CD8-positive, alpha-beta memory T cell (primary cell): ENCODE measurements at places on chromosomes 5 and 9.

DNA sequence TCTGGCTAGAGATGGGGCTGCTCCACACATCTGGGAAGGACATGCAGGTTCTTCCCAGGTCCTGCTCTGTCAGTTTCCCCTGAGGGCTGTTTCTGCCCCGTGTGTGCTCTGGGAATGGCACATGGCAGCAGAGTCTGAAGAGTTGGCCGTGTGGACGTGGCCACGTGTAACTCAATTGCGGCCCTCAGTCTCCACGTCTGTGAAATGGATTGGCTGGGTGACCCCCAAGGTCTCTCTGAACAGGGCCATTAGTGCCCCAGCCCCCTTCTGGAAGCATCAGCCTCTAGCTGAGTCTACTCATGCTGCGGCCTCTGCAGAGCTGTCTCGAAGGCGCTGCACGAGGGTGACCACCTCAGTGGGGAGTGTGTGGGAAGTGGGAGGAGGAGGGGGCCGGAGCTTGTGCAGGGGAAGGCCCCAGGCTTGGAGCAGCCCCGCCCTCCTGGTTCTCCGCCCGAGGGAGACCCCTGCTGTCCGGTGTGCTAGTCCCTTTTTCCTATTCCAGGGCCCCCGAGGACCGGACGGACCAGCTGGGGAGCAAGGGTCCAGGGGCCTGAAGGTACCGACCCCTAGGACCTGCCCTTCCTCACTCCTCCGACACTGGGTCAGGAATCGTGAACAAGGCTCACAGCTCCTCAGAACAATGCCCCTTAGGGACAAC lies 58.9 kb upstream of the ORM1 start:
- no peak for DNase-seq

DNA sequence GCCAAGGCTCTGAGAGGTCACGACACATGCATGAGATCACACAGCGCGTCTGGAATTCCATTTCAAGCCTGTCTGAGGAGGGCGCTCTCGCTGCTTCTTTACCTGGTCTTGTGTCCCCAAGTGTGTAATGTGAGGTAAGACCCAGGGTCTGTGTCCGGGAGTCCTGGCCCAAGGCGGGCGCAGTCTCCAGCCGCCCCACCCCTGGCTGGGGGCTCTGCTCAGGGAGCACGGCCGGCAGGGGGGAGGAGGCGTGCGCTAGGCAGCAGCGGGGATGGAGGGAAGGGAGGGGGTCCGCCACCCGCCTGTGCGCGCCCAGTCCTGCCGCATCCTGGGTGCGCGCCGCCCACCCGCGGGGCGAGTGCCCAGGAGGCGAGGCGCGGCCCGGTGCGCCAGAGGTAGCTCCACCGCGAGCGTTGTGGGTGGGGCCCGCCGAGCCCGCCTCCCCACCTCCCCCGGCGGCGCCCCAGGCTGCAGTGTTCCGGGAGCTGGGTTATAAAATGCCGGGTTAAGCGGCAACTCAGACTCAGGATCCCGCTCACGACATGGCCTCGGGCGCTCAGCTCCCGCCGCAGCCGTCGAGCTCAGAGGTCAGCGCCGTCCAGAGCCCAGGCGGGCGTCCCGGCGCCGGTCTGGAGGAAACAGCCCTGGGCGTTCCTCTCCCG lies at the start of gene CCNI2:
Gene CCNI2, plus strand, starts transcription at position 473 of the 662 bp plus-strand sequence. Its CDS starts 70 bp downstream, at position 543.
- DNase-seq = peak; percentile 71

DNA sequence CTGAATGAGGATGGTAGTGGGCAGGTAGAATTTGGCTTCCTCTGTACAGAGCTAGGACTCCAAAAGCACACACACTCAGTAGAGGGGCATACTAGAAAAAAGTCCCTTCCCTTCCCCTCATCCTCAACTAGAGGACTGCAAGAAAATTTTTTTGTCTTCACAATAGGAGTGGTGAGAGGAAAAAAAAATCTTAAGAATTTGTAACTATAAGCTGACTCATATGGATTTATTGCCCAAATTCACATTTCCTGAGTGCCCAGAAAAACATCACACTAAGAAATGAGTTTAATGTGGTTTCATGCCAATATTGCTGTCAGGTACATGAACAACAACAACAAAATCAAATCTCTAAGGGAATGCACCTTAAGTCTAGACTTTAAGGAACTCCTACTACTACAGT lies 43.7 kb downstream of the RANBP6 start:
- no peak for DNase-seq

GRCh38 chr9:4604678-4605095 lies 57.4 kb upstream of the PLPP6 start:
- peak; percentile 46 for DNase-seq

DNA sequence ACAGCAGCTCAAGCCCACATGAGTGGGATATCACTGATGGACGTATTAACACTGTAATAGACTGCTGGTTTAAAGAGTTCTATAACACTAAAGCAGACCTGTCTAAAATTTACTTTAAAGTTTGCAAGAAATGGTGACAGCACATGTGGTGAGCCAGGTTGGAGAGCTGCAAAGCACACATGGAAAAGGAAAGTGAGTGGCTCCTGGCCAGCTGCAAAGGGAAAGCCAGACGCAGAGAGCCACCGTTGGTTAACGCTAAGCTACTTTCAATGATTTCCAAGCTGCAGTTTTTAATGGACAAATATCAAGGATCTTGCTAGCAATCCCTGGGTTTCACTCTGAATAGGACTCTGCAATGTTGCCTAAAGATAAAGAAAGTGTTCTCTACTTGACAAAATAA lies 89.9 kb downstream of the CTNND2 start:
- DNase-seq = no peak

DNA sequence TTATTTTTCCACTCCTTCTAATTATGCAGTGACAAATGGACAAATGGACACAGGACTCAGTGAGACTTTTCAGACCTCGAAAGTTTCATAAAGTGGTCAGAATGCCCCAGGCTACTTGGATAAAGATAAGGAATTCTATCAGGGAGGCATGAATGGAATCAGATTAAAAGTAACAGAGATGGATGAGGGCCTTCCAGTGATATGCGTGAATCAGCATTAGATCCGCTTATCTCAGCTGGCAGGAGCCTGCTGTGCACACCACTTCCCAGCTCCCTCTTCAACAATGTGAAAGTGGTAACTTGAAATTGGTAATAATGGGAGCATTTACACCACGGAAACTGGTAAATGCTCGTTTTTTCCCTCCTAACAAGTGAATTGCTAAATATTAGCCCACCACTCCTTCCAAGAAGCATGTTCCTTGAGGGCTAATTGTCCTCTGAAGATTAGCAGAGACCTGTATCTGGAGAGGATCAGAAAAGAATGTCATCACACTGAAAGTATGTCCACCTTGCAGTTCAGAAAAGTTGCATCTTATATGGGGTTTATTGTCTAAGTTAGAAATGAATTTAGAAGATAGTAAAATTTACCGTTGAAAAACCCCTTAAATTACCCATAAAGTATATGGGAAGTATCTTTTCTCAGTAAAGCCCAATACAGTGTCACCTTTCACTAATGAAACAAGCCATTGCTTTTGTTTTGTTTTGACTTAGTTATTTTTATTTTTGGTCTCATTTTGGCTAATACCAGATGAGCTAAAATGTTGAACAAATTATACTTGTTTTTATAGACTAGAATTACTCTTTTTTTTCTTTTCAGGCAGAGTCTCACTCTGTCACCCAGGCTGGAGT lies 125.3 kb downstream of the DPYSL3 start:
- DNase-seq = no peak

DNA sequence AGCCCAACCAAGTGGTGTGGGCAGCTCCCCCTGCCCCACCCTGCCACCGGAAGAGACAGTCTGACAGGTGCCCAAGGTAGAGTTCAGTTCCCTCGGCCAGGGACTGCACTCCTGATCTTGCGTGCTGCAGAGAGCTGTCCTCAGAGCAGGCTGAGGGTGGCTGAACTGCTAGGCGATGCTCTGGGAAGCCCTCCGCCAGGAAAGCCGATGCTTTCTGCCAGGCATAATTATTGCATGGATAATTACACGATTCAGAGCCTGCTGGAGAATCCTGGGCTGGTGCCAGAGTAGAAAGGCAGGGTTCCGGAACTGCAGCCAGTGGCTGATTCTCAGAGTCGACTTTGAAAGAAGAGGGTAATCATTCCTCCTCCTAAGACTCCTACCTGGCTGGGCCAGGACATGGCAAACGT lies 19.3 kb downstream of the KCNIP1 start:
- DNase-seq = no peak

- peak; percentile 46 for DNase-seq
Observed at GRCh38 chr5:32522429-32523143, 62.8 kb upstream of the SUB1 start.

GRCh38 chr9:111979561-111979960 lies 82.9 kb downstream of the UGCG start:
- no peak for DNase-seq

DNA sequence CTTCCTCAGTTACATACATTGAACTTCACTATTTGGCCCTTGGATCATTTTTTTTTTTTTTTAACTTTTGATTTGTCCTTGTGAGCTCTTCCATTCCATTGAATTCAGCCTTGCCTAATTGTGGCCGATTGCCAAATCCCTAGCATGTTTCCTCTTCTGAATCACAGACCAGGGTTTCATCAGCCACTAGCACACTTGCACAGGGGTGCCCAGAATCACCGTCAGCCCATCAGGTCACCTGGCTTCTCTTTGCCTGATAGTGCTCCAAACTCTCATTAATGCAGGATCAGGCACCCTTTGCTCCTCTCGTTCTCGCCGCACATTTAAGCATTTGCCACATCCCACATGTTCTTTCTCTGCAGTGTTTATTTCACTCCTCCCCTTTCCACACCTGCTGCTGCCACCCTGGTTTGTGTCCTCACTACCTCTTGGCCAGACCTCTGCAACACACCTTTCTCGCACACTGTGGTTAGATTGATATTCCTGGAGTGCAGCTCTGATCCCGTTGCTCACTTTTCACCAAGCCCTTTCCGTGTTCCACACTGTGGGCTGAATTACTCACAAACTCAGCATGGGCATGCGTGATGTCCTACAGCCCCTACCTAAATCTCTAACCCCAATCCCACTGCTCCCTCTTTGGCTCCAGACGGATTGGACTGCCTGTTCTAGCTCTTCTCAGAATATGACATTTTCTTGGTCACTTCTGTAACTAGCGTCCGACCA lies 9.8 kb downstream of the PIK3R1 start:
- no peak for DNase-seq

- DNase-seq = no peak
Observed at GRCh38 chr5:72369711-72370110, 49.5 kb downstream of the PTCD2 start.

DNA sequence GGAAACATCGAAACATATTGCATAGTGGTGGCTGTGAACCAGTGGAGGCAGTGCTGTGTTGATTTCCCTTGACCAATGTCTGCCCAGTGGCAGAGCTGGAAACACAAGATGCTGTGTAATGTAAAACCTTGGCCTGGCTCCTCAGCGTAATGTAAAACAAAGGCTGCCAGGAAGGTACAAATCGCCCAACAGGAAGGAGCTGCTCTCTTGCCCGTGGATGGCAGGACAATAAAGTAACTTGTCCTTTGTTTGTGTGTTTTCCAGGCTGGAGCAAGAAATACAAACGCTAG lies 143.4 kb downstream of the PALM2AKAP2 start:
- no peak for DNase-seq

- DNase-seq = no peak
Observed at GRCh38 chr9:120710110-120710981, 3.9 kb downstream of the MEGF9 start.

DNA sequence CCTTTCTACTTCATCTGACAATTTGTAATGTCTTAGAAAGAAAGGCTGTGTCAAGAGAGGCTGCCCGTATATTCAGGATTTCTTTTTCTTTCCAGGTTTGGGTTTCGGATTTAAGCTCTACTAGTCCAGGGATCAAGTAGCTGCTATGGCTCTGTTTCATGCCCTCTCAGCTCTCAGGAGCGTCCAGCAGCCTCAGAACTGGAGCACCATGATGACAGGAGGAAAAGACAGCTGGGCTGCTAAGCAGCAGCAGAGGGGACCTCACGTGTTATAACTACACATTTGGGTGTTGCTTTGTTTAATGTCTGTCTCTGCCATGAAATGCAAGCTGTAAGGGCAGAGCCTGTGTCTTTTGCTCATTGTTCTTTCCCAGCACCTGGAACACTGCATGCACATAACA lies 28.5 kb downstream of the TBC1D2 start:
- no peak for DNase-seq

DNA sequence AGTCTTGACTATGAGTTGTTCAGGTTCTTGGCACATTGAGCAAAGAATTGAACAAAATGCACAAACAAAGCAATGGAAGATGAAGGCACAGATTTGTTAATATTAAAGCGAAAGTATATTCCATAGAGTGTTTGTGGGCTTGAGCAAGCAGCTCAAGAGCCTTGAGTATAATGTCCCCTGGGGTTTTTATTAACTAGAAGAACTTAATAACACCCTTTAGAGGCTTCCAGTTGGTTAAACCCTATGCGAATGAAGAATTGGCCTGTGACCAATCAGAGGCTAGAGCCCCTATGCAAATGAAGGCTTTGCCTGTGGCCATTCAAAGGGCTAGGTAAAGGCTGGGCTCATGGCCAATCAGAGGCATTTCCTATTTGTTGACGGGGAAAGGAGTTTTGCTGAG lies 135.3 kb upstream of the IL12B start:
- DNase-seq = no peak

DNA sequence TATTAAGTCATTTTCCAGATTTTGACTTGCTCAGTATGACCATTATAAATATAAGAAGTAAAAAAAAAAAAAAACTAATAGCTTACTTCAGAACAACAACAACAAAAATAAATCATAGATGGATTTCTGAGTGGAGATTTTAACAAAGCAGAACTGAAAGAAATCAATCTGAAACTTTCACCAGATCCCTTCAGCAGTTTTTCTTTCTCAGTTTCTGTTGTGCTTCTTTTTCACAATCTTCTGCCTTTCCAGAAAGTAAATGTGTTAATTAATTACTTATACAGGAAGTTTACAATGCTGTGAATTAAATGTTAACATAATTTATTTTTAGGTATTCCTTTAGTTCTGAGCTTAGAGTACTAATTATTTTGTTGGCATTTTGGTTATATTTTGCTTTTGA lies 73.5 kb downstream of the CHSY3 start:
- DNase-seq = no peak

DNA sequence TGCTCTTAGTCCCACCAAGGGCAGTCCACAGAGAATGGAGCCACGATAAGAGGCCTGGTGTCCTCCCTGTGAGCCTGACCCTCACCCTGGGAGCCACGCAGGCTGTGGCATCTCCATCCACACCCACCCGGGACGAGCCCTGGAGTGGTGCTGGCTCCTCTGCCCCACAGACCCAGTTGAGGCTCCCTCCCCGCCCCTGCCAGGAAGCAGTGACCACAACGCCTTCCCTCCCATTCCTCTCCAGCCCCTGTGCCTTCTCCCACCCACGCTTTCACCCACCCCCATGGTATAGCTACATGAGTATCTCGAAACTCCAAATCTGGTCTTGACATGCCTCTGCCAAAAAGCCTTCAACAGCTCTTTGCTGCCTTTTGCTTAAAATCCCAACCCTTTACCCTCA lies 57.9 kb downstream of the SEMA4D start:
- no peak for DNase-seq

GRCh38 chr5:82991059-82991458 lies 86.1 kb downstream of the TMEM167A start:
- no peak for DNase-seq

GRCh38 chr9:72271613-72272478 lies 93.2 kb downstream of the ZFAND5 start:
- DNase-seq = peak; percentile 16

- DNase-seq = no peak
Observed at GRCh38 chr9:134293031-134293521, 33.2 kb upstream of the RXRA start.

- no peak for DNase-seq
Observed at GRCh38 chr9:136085815-136086212, 9.3 kb downstream of the NACC2 start.
